Fibroblast of pulmonary artery (primary cell): ENCODE measurements at places on chromosomes 6 and 20.

DNA sequence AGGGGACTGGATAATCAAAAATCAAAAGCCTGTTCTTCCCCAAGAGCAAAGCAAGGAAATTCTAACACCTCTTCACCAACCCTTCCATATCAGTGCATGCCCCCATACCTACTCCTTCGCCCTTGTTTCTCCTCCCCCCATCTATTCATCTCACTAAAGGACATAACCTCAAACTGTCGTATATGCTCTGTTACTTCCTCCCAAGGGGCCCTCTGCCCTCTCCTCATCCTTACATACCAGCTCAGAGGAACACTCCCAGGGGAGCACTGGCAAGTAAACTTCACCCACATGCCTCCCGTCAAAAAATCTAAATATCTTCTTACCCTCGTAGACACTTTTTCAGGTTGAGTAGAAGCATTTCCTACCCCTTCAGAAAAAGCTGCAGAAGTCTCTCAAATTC lies 9.4 kb upstream of the ADTRP start:
- DNase-seq = no peak

DNA sequence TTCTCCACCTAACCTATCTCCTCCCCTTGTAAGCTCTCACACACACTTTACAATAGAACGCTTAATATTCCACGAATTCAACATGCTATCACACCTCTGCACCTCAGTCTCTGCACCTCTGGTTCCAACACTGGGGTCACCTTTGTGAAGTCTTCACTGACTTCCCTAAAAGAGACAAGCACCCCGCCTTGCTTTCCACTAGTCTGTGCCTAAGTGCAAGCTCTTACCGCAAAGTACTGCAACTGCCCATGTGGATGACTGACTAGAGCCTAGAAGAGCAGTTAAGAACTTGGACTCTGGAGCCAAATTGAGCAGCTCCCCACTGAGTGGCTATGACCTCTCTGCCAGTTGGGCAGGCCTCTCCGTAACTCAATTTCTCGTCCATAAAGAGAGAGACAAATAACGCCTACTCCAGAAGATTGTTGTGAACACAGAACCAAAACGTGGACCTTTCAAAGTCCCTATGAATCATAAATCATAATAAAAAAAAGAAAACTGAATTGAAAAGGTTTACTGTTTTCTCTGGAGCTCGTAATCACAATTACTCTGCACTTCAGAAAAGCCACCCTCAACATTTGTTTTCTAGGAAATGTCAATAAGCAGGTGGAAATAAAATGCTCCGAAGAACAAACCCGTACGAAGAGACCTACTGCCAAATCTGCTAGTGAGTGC lies 1.2 kb downstream of the IFNGR1 start:
- DNase-seq = peak; percentile 42

DNA sequence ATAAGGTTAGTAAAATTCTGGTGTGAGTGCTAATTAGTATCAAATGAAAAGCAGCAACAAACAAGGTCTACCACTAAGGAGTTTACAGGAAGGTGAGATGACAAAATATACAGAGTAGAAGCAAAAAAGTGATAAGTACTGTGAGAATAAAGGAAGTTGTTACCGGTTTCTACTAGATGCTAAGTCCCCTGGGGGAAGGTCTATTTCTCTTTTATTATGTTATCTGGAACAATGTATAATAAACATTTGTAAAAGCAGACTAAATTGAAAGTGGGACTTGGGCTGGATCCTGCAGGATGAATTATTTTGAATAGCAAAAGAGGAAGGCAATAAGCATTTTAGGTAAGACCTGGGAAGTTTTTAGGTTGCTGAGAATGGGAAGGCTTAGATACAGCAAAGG lies 158.7 kb upstream of the SLC22A16 start:
- no peak for DNase-seq

DNA sequence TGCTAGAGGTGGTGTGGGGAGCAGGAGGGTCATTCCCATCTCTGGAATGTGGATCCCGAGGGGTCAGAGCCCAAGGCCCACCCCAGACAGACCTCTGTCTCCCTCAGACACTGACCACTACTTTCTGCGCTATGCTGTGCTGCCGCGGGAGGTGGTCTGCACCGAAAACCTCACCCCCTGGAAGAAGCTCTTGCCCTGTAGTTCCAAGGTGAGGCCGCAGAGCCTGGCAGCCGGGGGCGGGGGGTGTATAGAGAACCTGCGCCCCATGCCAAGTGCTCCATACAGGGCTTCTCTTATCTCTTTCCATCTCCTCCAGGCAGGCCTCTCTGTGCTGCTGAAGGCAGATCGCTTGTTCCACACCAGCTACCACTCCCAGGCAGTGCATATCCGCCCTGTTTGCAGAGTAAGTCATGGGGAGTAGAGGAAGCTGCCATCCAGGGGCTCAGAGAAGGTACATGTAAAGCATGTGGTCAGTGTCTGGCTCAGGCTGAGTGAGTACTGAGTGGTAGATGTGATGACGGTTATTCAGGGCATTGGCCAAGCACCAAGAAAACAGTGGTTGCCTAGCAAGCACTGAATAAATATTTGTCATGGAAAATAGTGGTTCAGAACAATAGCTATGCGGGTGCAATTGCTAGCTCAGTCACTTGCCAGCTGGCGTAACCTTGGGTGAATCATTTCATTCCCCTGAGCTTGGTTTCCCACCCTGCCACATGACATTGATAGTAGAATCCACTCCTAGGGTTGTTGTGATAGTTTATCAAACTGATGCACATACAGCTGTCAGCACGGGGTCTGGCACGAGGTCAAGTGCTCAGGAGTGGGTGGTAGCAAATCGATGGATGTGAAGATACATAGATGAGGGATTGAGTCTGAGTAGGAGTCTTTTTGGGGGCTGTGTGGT lies 3.5 kb downstream of the PIGT start:
- DNase-seq = peak; percentile 99

- no peak for DNase-seq
Observed at GRCh38 chr20:9236458-9236857, 167.6 kb downstream of the PLCB4 start.

DNA sequence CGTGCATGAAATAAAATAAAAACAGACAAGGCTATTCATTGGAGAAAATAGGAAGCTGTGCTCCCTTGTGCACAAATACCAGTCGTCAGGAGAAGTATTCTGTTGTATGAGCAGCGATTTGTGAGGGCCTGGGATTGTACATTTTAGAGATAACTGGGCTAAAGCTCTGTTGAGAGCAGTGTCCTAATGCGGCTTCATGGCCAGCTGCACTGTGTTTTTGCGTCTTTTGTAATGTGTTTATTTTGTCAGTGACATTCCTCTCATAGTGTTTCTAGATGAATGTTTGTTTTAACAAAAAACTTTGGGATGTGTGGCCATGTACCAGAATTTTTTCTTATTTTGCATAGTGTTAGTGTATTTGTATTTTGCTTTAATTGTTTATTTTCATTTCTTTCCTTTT lies 14.8 kb downstream of the ERMARD start:
- no peak for DNase-seq

DNA sequence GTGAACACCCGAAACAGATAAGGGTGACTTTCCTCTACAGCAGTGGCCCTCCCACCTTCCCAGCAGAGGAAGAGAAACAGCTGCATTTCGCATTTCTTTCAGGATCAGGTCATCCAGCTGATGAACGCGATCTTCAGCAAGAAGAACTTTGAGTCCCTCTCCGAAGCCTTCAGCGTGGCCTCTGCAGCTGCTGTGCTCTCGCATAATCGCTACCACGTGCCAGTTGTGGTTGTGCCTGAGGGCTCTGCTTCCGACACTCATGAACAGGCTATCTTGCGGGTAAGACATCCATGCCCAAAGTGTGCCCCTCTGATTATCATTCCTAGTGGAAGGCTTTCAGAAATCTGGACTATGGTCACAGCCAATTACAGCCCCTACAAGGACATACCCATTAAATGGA lies 27.8 kb upstream of the MROH8 start:
- no peak for DNase-seq

- DNase-seq = no peak
Observed at GRCh38 chr6:104566411-104566810, 293.3 kb downstream of the HACE1 start.

DNA sequence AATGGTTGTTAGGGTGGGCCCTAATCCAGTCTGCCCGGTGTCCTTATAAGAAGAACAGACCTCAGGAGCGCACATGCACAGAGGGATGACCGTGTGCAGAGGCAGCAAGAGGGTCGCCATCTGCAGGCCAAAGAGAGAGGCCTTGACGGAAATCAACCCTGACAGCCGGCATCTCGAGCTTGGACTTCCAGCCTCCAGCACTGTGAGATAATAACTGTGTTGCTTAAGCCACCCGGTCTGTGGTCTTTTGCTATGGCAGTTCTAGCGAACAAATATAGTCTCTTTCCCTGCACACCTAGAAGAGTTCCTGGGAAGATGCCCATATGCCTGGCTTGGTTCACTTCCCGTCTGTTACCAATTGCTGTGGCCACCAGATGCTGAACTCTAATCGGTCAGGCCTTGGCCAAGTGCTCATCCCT lies 35.3 kb upstream of the PTGIS start:
- peak; percentile 72 for DNase-seq

DNA sequence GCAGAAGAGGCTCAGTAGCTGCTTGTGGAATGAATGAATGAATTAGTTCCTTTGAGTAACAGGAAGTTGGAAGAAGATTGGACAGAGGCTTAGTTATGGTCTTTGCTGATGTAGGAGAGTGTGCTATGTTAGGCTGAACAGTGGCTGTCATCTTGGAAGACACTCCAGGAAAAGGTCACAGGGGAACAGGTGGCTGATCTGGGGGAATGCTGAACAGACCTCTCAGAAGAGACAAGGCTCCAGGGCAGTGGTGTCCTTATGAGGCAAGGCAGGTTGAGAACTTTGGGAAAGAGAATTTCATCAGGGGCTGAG lies 62.3 kb downstream of the UTRN start:
- DNase-seq = no peak

DNA sequence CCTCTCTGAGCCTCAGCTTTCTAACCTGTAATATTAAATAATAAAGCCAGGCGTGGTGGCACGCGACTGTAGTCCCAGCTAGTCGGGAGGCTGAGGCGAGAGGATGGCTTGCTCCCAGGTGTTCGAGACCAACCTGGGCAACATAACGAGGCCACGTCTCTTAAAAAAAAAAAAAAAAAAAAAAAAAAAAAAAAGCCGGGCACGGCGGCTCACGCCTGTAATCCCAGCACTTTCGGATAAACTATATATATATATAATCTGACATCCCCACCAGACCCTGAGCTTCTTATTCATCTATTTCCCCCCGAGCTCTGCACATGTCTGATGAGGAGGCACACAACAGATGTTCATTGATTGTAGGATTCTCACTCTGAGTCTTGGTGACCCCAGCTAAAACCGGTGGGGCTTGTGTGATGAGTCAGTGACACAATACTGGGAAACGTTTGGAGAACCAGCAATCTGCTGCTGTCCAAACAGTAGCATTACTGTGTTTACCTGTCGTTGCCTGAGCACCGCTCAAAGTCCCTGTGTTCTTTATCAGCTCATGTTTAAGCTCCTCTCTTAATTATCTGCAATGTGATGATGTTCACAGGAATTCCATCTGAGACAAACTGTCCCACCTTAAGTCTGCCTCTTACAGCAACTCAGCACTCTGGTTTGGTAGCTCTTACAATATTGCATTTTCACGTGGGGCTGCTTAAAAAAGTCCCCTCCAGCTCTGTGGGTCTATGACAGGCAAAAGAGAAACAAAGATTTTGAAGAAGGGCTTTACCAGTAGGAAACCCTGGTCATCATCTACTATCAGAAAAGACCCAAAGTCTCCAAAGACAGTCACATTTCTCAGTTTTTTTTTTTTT lies 1.0 kb upstream of the SPATA2 start:
- DNase-seq = no peak

GRCh38 chr6:165298402-165298801 lies 11.0 kb downstream of the C6orf118 start:
- DNase-seq = no peak

- DNase-seq = no peak
Observed at GRCh38 chr6:135826236-135826804, 25.2 kb upstream of the PDE7B start.

DNA sequence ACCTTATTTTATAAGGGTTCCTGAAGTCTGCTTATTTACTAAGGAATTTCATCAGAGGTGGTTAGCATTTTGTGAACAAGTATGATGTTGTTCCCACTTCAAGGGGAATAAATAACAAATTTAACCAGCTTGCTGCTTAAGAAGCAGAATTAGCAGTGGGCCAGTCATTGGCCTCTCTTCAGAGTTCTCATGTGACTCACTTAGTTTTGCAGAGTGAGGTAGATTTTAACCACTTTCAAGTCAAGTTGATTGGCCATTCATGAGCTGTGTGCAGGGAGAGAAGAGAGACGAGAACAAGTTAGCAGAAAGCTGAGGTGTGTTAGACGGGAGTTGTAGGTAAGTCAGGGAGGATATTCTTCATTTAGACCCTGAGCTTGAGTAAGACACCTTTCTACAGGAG lies 18.1 kb downstream of the TOP1 start:
- DNase-seq = no peak

DNA sequence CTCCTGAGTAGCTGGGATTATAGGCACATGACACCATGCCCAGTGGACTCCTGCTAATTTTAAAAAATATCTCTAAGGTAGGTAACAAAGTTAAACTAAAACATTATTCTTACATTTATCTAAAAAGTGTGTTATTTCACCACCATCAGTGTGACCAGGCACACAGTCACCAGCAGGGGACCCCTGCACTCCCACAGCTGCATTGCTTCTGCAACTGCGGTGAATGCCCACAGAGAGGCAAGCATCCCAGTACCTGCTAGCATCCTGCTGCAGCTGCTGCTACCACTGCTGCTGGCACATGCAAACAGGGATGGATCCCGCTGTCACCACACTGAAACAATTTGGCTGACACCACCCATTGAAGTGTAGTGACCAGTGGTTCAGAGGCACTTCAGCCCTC lies 21.9 kb upstream of the EPB41L2 start:
- no peak for DNase-seq

DNA sequence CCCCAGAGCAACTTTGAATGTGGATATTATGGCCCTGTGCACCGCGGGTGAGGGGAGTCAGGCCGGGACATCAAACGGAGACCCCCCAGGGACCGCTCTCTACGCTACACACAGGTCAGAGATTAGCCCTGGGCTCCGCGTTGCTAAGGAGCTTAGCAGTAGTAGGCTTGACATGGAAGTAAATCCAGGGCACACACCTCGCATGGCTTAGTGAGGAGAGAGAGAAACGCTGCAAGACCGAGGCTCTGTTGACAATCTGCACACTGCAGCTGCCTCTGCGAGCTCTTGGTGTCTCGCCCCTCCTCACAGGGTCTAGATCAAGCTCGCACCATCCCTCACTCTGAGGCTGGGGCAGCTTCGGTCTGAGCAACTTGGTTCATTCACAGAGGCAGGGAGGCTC lies 116.1 kb upstream of the CDH4 start:
- DNase-seq = no peak

DNA sequence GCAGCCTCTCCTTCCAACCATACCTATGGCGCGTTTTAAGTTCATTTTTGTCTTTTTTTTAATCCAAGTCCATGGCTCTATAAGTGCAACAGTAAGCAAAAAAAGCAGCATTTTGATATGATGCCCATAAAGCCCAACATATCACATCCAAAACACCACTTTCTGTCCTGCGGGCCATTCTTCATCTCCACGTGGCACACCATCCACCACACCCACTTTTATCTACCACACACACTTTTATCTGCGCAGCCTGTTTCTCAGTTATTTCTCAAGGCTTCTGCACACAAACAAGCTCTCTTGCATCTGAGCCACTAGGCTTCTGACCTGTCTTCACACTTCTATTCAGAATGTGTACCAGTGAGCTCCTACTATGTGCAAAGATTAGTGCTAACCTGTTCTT lies 5.3 kb downstream of the GCLC start:
- DNase-seq = no peak

- DNase-seq = peak; percentile 58
Observed at GRCh38 chr20:6122873-6123648, at the start of gene FERMT1. TSS of gene FERMT1 (minus strand) at chr20:6123030. CDS start at chr20:6119554, 3,476 bp downstream.
